A549 treated with Mapracorat at 1 μM for 4 hours (cell line): ENCODE measurements at places on chromosomes 6 and 20. TPM values are rescaled to one million over a fixed set of nuclear protein-coding genes. Genes with fewer than 3 reads are reported as not detected.

The DNAH8 gene
- total RNA-seq, result not detected in 5 replicates

The FIG4 gene
- 4.0 to 5.1 TPM (median 4.4 TPM) in 5 replicates for total RNA-seq

The FHL5 gene
- total RNA-seq, result not detected in 5 replicates

The BPIFB4 gene
- total RNA-seq, result not detected in 5 replicates

The DPPA5 gene
- total RNA-seq, result not detected in 5 replicates

The ULBP2 gene
- 2.9 to 3.9 TPM (median 3.4 TPM) in 5 replicates for total RNA-seq

The PACSIN1 gene
- 0.04 to 0.07 TPM (median 0.05 TPM) in 4 of 5 replicates, not detected in the other for total RNA-seq

The PARD6B gene
- 2.9 to 4.7 TPM (median 3.5 TPM) in 5 replicates for total RNA-seq
